ENCODE measurements at places on chromosomes 7 and 10.

- DNase-seq, result no peak
Observed at GRCh38 chr10:59873896-59874295, 32.5 kb downstream of the CCDC6 start.

- DNase-seq, result peak; percentile 55
Observed at GRCh38 chr7:24979470-24979862, 512 bp downstream of the OSBPL3 start.

GRCh38 chr10:116836902-116837523, 12.3 kb upstream of the ENO4 start:
- DNase-seq, result no peak

DNA sequence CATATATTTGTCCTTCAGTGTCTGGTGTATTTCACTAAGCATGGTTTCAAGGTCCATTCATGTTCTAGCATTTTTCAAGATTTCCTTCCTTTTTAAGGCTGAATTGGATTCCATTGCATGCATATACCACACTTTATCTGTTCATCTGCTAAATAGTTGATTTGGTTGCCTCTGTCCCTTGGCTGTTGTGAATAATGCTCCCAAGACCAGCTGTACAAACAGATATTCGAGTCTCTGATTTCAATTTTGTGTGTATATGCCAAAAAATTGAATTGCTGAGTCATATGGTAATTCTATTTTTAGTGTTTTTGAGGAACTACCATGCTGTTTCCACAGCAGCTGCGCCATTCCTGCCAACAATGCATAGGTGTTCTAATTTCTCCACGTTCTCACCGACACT, 216.4 kb downstream of the NRG3 start:
- DNase-seq, result no peak

DNA sequence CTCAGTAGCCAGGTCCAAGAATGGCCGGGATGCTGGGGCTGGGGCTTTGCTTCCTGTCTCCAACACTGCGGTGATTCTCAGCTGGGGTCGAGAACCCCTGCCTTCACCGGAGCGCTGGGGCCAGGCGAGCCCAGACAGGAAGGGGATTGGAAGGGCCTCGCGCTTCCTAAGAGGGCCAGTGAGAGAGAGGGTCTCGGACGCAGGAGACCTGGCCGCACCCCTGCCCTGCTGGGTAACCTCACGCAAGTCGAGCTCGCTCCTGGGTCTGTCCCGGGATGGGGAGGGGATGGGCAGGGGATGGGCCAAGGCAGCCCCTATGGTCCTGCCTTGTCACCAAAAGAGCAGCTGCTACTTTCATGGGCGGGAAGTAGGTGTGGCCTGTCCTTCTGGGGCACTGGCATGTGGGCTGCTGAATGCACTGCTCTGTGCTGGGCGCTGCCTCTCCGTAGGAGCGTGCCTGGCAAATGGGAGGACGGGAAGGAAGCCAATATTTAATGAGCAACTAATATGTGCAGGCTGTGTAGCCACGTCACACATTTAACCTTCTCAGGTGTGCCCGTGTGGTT, 20.0 kb downstream of the KCNK18 start:
- no peak for DNase-seq

Data from activated T-cell treated with anti-CD3 and anti-CD28 coated beads for 4 hours (primary cell).